GM23248 (cell line): ENCODE measurements at places on chromosomes 13 and 19. TPM values are rescaled to one million over a fixed set of nuclear protein-coding genes. Genes with fewer than 3 reads are reported as not detected.

Gene MARCHF2
- polyA plus RNA-seq, result 33.1 and 33.4 TPM in 2 replicates

Gene SIGLEC14
- polyA plus RNA-seq, result not detected in 2 replicates

Gene LILRA2
- not detected in 2 replicates for polyA plus RNA-seq

Gene ZNF576
- 19.3 and 22.2 TPM in 2 replicates for polyA plus RNA-seq

Gene ZNF180
- polyA plus RNA-seq, result 2.9 and 3.9 TPM in 2 replicates

Gene OVOL3
- not detected in 2 replicates for polyA plus RNA-seq

Gene ZNF610
- polyA plus RNA-seq, result 3.9 and 6.0 TPM in 2 replicates

Gene KLK12
- polyA plus RNA-seq, result not detected in 2 replicates

DNA sequence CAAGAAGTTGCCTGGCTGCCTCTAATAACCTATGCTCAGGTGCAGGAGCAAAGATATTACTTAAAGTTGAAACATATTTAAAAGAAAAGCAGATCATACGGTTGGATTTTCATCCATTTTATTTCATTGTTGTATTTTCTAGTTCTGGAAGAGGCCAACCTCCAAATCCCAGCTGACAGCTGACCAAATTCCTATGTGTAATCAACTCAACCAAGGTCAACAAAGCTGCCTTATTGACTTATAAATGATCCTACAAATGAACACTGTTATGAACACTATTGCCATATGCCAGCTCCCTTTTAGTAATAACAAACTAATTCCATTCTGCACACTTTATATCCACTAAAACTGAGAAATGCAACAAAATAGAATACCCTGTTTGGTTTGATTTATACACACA lies 1537.4 kb downstream of the SLITRK1 start:
- H3K4me1 ChIP-seq, result no peaks in the 10 kb centered on the region
- no peaks in the 10 kb centered on the region for H3K36me3 ChIP-seq
- no peak overlapping the region for H3K4me3 ChIP-seq
- H3K27me3 ChIP-seq, result no peaks in the 10 kb centered on the region
- no peak for DNase-seq

GRCh38 chr13:26411206-26411605 lies 146.3 kb upstream of the WASF3 start:
- no peaks in the 10 kb centered on the region for H3K4me1 ChIP-seq
- H3K4me3 ChIP-seq, result no peak overlapping the region
- DNase-seq, result no peak
- H3K27ac ChIP-seq, result no peak overlapping the region
- H3K36me3 ChIP-seq, result no peaks in the 10 kb centered on the region

- H3K27ac ChIP-seq, result no peak overlapping the region
- no peaks in the 10 kb centered on the region for H3K27me3 ChIP-seq
- DNase-seq, result no peak
- no peaks in the 10 kb centered on the region for H3K4me1 ChIP-seq
These were observed 118.6 kb downstream of the URI1 start for GRCh38 chr19:30060531-30061222.

GRCh38 chr13:102825400-102825799 lies 20.4 kb upstream of the ERCC5 start:
- peak overlapping the region; percentile 97 for H3K27ac ChIP-seq
- no peak for DNase-seq
- peaks cover 24% of the 10 kb centered on the region for H3K4me1 ChIP-seq
- H3K27me3 ChIP-seq, result no peaks in the 10 kb centered on the region
- no peak overlapping the region; the same call in 1 of the 2 replicates for H3K4me3 ChIP-seq
- H3K36me3 ChIP-seq, result peaks cover 26% of the 10 kb centered on the region

GRCh38 chr13:27341616-27342015 lies 71.0 kb downstream of the RASL11A start:
- H3K4me3 ChIP-seq, result no peak overlapping the region
- H3K27me3 ChIP-seq, result peaks cover 36% of the 10 kb centered on the region
- H3K4me1 ChIP-seq, result no peaks in the 10 kb centered on the region
- no peaks in the 10 kb centered on the region for H3K36me3 ChIP-seq
- no peak overlapping the region for H3K27ac ChIP-seq
- no peak for DNase-seq

- no peak overlapping the region for H3K4me3 ChIP-seq
- DNase-seq, result no peak
- H3K27me3 ChIP-seq, result no peaks in the 10 kb centered on the region; the same call in 1 of the 2 replicates
- no peaks in the 10 kb centered on the region for H3K4me1 ChIP-seq
These were observed 49.9 kb downstream of the MCF2L start for GRCh38 chr13:113018676-113019465.

DNA sequence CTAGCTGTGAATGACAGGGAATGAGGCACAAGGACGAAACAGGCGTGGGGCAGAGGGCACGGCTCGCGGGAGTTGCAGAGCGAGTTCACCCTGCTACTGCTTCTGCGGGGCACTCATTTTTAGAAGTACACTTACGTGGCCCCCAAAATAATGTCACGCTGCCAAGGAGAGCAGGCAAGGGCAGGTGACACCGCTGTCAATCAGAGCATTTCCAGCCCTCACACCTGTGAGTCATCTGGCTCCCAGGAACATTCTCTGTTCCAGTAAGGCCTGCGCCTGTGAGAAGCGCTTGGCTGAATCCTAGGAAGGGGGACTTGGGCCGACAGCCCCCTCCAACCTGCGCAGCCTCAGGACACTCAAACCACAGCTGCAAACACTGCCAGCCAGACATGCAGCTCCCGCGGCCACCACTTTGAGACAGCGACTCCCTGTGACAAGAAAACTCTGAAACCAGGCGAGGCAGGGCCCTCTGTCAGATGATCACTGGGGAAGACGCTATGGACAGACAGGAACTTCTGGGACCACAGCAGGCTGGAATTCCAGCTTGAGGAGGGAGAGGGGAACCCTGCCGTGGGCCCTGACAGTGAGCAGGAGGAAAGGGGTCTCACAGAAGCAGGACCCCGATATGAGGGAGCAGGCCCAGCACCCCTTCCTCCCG lies 12.7 kb downstream of the DOT1L start:
- H3K27ac ChIP-seq, result no peak overlapping the region
- H3K4me1 ChIP-seq, result no peaks in the 10 kb centered on the region
- H3K4me3 ChIP-seq, result no peak overlapping the region
- no peaks in the 10 kb centered on the region for H3K27me3 ChIP-seq

DNA sequence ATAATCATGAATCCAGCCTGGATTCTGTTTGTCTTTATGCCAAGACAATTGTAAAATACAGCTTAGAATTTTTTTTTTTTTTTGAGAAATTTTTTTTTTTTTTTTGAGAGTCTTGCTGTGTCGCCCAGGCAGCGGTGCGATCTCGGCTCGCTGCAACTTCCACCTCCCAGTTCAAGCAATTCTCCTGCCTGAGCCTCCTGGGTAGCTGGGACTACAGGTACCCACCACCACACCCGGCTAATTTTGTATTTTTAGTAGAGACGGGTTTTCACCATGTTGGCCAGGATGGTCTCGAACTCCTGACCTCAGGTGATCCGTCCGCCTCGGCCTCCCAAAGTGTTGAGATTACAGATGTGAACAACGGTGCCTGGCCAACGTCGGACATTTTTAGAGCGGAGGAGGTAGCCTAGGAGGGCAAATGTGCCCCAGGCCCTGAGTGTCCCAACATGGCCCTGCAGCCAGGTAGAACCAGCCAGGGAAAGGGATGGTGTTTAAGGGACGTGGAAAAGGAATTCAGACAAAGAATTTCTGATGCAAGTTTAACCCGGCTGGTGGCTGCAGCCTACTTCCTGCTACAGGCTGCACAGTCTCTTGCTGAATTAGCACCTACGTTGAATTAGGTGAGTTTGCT lies 89.8 kb downstream of the GNG7 start:
- no peaks in the 10 kb centered on the region for H3K4me1 ChIP-seq
- H3K36me3 ChIP-seq, result no peaks in the 10 kb centered on the region
- no peaks in the 10 kb centered on the region for H3K27me3 ChIP-seq
- no peak overlapping the region for H3K4me3 ChIP-seq
- no peak for DNase-seq
